ENCODE measurements at places on chromosomes 3 and 15.

- no peak for DNase-seq
Measured at GRCh38 chr15:57358571-57358970, 17.7 kb upstream of the CGNL1 start.

- DNase-seq: no peak
Measured at GRCh38 chr3:42605546-42606173, 5.2 kb downstream of the NKTR start.

GRCh38 chr15:79977431-79978054, 6.5 kb upstream of the BCL2A1 start:
- DNase-seq: no peak

GRCh38 chr15:43105077-43105736, 631 bp downstream of the UBR1 start:
- no peak for DNase-seq

DNA sequence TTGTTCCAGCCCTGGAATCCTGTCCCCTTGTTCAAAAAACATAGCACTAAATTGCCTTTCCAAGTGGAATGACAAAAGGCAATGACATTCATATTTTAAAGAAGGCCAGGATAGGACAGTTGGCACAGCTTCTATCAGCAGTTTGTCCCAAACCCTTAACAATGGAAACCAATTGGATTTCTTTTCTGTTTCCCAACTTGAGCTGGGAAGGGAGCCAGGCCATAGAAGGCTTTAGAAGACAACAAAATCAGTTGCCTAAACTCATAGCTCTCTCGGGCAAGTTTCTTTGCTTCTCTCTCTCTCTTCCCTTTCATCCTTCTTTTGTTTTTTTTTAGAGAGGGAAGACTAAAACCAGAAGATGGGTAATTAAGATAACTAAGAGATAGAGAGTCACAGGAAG, 227.7 kb upstream of the TPRG1 start:
- no peak for DNase-seq

GRCh38 chr3:101963902-101964362, 114.6 kb downstream of the NFKBIZ start:
- peak; percentile 63 for DNase-seq

DNA sequence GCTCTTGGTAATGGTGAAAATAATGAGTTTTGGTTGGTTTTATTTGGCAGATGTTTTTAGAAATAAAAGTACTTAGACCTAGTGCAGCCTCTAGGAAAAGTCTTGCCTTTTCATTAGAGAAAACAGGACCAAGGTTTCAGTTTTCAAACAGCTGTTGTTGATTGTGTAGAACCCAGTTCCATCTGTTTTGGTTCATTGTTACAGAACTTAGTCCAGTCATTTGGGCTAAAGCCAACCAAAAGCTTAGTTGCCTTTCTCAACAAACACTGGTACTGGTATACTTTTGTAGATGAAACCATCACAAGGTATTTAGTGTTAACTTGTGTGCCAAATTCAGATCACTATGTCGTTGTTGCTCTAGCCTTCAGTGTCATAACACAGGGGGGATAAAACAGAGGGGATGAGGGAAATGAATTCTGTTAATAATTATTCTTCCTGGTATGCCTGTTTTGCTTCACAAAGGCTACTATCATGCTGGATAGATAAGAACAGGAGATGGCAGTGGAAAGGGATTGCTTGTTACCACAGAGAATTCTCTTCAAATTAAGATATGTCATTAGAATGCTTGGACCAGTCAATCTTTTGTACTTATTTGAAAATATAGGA, 12.6 kb upstream of the APH1B start:
- DNase-seq: no peak

DNA sequence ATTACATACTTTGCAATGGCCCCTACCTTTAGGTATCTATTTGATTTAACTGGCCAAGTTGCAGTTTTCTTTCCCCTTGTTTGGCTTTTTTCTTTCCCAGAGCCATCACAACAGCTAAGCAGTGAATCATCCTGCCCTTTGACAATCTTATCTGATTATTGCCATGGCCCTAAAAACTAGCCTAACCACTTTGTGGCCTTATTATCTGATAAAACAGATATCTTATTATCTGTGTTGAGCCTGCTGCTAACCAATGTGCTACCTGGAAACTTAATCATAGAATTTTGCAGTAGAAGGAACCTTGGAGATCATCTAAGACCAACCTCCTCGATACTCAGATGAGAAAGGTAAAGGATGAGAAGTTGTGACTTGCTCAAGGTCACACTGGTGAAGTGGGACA, 37.1 kb downstream of the EIF4E3 start:
- DNase-seq: no peak

- DNase-seq: no peak
Measured at GRCh38 chr3:119490153-119490552, 8.2 kb upstream of the TIMMDC1 start.

DNA sequence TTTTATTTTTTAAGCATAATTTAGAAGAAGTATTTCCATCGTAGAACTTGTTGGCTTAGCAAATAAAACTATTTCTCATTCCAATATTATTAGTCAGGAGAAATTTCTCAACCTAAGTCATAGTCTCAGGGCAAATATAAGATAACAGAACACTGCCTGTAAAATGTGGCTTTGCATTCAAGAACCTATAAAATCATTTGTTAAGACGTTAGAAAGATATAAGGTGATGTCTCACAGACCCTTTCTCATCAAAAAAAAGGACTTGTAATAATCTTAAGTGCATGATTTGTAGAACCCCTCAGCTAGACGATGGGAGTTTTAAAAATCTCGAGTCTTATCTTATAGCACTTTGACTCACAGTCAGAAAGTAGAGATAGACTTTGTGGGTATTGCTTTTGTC, 314.7 kb upstream of the CFAP20DC start:
- peak; percentile 13 for DNase-seq

GRCh38 chr3:46368569-46368968, 2.2 kb upstream of the CCR5 start:
- DNase-seq: no peak

- DNase-seq: peak; percentile 5
Measured at GRCh38 chr3:48299746-48300712, 33.4 kb downstream of the SPINK8 start.

DNA sequence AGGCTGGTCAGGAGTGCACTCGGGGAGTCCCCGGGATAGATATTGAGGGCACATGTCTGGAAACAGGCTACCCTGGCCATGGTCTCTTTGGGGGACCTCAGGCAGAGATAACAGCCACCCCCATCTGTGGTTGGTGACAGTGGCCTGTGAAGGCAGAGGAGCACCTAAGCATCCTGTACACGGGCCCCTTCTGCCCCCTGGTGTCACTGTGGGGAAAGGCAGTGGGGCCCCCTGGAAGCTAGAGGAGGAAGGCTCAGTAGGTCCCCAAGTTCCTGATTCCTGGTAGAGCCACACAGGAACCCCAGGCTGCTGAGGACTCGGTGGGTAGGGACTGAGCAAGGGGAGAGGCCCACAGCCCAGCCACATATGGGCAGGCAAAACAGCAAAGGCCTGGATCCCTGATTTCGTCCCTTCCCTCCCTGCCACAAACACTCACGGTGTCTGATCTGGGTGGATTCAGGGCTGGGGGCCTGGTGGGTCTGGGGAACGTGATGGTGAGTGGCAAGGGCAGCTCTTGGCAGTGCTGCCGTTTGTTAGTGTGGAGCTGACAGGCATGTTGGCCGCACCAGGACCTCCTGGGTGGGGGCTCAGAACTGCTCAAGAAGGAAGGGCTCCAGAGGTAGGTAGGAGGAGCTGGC, 14.1 kb upstream of the CXCR6 start:
- DNase-seq: peak; percentile 28

DNA sequence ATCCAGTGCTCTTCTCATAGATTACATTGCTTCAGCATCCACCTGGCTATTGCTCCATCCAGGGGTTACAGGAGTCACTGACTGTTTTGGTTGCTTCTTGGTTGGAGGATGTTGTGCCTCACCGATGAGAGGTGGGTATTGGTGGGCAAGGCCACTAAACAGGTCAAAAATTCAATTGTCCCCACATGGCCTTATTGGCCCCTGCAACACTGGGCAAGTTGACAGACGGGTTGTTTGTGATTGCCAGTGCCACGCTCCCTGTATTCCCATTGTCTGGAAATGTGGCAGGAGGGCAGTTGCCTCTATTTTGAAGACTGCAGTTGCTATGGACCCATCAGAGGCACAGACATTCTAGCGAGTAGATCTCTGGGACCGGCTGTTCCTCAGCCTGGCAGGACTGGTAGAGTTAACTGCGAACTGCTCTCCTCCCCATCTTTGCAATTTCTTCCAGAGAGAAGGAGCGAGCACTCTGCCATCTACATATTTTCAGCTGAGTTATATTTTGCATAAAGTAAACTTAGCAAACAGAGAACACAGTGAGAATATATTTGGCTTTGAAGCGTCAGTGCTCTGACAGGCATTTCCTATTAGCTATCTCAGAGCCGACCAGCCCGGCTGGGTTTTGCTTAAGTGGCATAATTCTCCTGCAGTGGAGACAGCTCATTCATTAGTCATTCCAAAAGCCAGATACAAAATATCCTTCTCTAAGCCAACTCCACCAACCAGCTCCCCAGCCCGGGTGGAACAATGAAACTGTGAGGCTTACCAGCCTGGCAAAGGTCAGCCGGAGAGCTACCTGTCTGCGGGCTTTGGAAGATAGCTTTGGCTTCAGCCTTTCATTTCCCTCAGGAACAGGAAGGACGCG, 26.0 kb upstream of the MAGEF1 start:
- DNase-seq: peak; percentile 79

DNA sequence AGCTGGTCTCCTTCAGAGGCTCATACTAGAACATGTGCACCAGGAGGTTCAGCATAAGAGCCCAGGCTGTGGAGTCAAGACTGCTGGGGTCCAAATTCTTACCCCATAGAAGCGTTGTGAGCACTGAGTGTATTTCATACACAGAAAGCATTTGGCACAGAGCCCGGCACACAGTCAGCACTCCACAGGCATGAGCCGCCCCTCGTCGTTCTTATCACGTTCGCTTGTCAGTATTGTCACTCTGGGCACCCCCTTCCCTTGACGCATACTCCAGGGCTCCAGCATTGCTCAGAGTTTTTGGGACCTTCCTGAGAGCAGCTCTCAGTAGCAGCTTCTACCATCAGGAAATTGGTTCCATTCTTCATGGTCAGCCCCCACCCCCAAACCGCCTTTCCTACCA, 25.2 kb downstream of the CORO2B start:
- DNase-seq: no peak

GRCh38 chr3:72307438-72308115, 522.6 kb upstream of the PROK2 start:
- DNase-seq: no peak

GRCh38 chr3:64405211-64405835, 180.1 kb upstream of the PRICKLE2 start:
- DNase-seq: peak; percentile 59

- DNase-seq: no peak
Measured at GRCh38 chr15:87549296-87549695, 707.2 kb downstream of the NTRK3 start.

DNA sequence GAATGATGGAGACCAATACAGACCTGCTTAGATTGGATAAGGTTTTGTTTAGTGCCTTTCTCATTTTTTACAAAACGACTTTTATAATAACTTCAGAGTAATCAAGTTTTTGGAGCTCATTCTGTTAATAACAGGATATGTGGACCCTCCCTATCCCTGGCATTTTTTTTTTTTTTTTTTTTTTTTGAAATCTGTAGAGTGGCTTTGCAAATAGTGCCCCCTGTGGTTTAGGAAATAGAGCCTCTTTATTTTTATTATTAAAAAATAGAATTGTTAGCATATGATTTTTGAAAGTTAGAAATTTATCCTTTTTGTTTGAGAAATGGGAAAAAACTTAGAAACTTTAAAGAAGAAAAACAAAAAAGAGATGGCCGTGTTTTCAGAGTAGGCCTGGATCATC, 11.4 kb downstream of the SKIL start:
- no peak for DNase-seq
